H1 (cell line): ENCODE measurements at places on chromosomes 1 and 21. TPM values are rescaled to one million over a fixed set of nuclear protein-coding genes. Genes with fewer than 3 reads are reported as not detected.

- no peak for DNase-seq
These were observed 404.4 kb downstream of the USP25 start for GRCh38 chr21:16134134-16134533.

DNA sequence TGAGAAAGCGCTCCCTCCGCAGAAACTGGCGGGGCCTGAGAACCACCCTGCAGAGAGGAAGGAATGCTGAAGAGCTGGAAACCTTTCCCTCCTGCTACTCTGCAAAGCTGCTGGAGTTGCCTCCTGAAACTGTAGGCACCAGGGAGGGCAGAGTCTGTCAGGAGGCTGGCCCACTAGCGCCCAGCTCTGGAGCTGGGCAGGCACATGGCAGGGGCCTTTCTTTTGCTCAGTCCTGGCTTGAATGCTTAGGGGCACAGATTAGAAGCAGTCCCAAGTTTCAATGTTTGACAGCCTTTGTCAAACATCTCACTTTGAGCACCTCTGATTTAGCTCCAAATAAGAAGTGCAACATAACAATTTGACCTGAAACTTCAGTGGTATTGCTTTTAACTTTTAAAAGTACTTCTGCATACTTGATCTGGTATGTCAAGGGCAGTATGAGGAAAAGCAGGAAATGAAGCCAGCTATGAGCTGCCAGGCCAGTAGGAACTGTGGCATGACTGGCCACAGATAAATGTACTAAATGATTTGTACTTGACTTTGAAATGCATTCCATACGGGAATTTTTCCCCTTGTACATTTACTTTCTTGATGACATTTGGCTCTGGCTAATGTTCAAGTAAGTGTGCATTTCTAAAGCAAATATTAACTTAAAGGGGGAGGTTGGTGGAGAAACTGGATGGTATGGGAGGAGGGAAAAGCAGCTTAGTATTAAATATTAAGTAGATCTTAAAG lies 7.2 kb downstream of the C1orf116 start:
- no peak for DNase-seq

DNA sequence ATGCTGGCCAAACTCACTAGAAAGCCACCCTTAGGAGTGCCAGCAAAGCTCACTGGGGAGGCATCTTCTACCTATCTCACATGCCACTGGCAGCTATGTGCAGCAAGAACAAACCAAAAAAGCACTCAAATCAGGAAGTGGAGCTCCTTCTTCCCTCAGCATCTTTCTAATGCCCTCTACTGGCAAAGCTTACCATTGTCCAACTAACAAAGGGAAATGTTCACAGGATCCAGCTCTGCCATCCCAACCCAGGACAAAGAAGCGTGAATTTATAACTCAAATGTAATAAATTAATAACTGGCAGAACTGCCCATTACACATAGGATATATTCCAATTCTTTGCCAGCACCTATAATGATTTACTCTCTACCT lies 38.9 kb downstream of the LEPR start:
- no peak for DNase-seq

DNA sequence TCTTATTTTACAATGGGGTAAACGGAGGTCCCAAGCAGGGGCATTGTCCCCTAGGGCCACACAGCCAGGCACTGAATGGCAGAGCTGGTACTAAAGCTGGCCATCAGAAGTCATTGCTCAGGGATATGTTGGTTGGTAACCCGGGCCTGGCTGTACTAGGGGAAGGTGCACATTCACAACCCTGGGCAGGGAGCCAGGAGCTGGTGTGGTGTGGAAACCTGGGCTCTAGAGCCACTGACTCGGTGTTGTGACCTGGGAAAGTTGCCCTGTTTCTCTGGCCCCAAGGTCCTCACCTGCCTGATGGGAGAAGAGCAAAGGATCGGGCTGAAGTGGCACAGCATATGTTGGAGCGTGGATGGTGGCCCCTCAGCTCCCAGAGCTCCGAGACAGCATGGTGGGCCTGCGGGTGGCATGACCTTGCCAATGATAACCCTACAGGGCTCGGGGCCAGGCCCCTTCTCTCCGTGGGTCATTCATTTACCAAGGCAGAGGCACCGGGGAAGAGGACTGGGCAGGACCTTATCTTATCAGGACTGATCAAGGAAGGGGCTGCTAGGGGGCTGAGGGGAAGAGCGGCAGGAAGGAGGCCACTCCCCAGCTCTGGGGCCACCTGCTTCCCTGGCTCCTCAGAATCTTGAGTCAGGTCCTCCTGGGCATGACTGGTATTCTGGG lies 274.1 kb downstream of the TRABD2B start:
- DNase-seq, result no peak

DNA sequence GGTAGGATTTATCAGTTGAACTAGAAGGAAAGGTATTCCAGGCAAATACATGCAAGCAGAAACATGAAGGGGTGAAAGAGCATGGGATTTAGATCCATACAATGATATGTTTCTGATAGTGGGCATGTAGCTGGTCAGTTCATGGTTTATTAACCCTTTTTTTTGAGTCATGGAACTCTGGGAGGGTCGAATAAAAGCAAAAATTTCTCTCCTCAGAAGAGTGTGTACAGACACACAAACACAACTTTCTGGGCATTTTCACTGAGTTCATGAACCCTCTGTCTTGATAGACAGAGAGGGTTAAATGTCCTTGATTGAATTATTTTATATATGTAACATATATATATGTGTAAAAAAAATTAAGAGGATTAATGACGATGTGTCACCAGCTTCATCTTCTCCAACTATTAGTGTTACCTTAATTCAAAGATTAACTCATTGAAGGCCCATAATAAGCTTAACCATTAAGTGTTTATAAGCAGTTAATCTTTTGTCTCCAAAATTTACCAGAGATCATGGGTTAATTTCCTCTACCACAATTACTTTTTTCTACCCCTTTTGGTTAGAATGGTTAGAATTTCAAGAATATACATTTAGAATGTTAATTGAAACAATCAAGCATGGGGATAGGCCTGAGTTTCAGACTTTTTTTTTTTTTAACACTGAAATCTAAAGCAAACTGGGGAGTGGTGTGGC lies 4.6 kb downstream of the JUN start:
- DNase-seq, result no peak

GRCh38 chr1:9651565-9652378 lies at the start of gene PIK3CD:
TSS of gene PIK3CD (plus strand) at chr1:9651731. CDS start at chr1:9710456, 58,725 bp downstream.
- peak; percentile 76 for DNase-seq

- peak; percentile 39 for DNase-seq
These were observed 9.5 kb upstream of the PADI3 start for GRCh38 chr1:17239420-17239819.

GRCh38 chr1:25695771-25696311 lies 79.2 kb downstream of the MAN1C1 start:
- DNase-seq, result no peak

GRCh38 chr1:35556484-35557117 lies 602 bp downstream of the KIAA0319L start:
- no peak for DNase-seq

The TRIM67 gene
- total RNA-seq, result not detected in 2 replicates

GRCh38 chr1:178417858-178418257 lies 78.9 kb downstream of the CLEC20A start:
- DNase-seq, result no peak

The HORMAD1 gene
- not detected in 2 replicates for total RNA-seq

The PTPRF gene
- total RNA-seq, result 221 and 231 TPM in 2 replicates

DNA sequence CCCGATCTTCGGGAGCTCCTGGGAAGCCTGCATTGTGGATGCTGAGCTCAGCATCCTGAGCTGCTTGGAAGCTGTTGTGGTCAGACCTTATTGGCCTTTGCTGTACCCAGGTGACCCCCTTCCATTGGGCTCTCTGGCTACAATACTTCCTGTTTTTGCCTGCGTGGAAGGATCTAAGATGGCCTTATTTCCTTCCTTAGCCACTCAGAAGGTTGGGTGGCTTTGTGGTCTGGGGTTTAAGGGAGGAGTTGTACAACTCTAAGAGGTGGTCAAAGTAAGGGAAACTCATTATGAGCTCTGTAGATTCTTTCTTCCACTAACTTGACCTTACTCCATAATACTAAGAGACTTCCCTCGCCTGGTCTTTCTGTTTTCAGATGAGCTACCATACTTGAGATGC lies 17.7 kb downstream of the PFKFB2 start:
- DNase-seq, result no peak

The MYOC gene
- not detected in 2 replicates for total RNA-seq
